A549 treated with Mapracorat at 1 μM for 4 hours (cell line): ENCODE measurements at places on chromosomes 4 and X. TPM values are rescaled to one million over a fixed set of nuclear protein-coding genes. Genes with fewer than 3 reads are reported as not detected.

Gene KIAA1210
- not detected in 5 replicates for total RNA-seq

Gene STPG2
- total RNA-seq: not detected in 5 replicates

Gene SLC4A4
- total RNA-seq: 1.3 to 2.1 TPM (median 1.6 TPM) in 5 replicates

Gene ENAM
- 0.02 TPM in 1 of 5 replicates, not detected in the others for total RNA-seq

Gene MAGEA1
- total RNA-seq: 0.09 to 0.13 TPM (median 0.12 TPM) in 4 of 5 replicates, not detected in the other

Gene SHROOM2
- total RNA-seq: 0.73 to 0.89 TPM (median 0.88 TPM) in 5 replicates

Gene PLP2
- total RNA-seq: 366 to 455 TPM (median 433 TPM) in 5 replicates

Gene SEPSECS
- total RNA-seq: 1.9 to 3.1 TPM (median 2.9 TPM) in 5 replicates

Gene HSD17B13
- total RNA-seq: not detected in 5 replicates

Gene GLOD5
- not detected in 5 replicates for total RNA-seq

Gene MUC7
- total RNA-seq: not detected in 5 replicates

Gene ERCC6L
- 10.5 to 12.7 TPM (median 12.1 TPM) in 5 replicates for total RNA-seq

Gene CSAG3
- total RNA-seq: not detected in 5 replicates

Gene RAI2
- total RNA-seq: 0.13 to 0.27 TPM (median 0.15 TPM) in 5 replicates

Gene MAPK10
- 0.33 to 0.51 TPM (median 0.35 TPM) in 5 replicates for total RNA-seq

Gene CTAG1B
- not detected in 5 replicates for total RNA-seq

Gene SLC6A14
- total RNA-seq: not detected in 5 replicates

Gene WDR45
- 54.9 to 60.6 TPM (median 57.5 TPM) in 5 replicates for total RNA-seq

Gene FRMPD3
- total RNA-seq: 0.05 to 0.12 TPM (median 0.08 TPM) in 5 replicates

Gene FAAH2
- total RNA-seq: 0.06 to 0.30 TPM (median 0.13 TPM) in 3 of 5 replicates, not detected in the others

Gene AKAP4
- not detected in 5 replicates for total RNA-seq

Gene HMGN5
- 1.6 to 3.8 TPM (median 2.4 TPM) in 5 replicates for total RNA-seq

Gene CNGA1
- not detected in 5 replicates for total RNA-seq

Gene ADAM29
- not detected in 5 replicates for total RNA-seq

Gene DDIT4L
- total RNA-seq: 0.21 to 0.51 TPM (median 0.24 TPM) in 5 replicates

Gene TRIML1
- not detected in 5 replicates for total RNA-seq

Gene CD40LG
- total RNA-seq: not detected in 5 replicates

Gene CYBB
- 0.02 to 0.12 TPM (median 0.05 TPM) in 4 of 5 replicates, not detected in the other for total RNA-seq

Gene NUDT9
- total RNA-seq: 21.8 to 29.7 TPM (median 25.7 TPM) in 5 replicates

Gene MECP2
- 15.1 to 22.0 TPM (median 18.8 TPM) in 5 replicates for total RNA-seq

Gene IQSEC2
- total RNA-seq: 32.3 to 46.4 TPM (median 40.4 TPM) in 5 replicates

Gene FAM193A
- 7.5 to 8.9 TPM (median 8.6 TPM) in 5 replicates for total RNA-seq

Gene NR3C2
- total RNA-seq: 0.07 TPM in 1 of 5 replicates, not detected in the others

Gene CNKSR2
- total RNA-seq: 1.8 to 3.0 TPM (median 2.3 TPM) in 5 replicates

Gene NUDT11
- total RNA-seq: 2.2 to 3.5 TPM (median 2.6 TPM) in 5 replicates

Gene MND1
- 12.3 to 18.7 TPM (median 13.3 TPM) in 5 replicates for total RNA-seq

Gene ASB9
- total RNA-seq: 19.5 to 25.3 TPM (median 21.0 TPM) in 5 replicates

Gene DNASE1L1
- total RNA-seq: 26.3 to 35.0 TPM (median 30.5 TPM) in 5 replicates

Gene TAB3
- total RNA-seq: 6.5 to 11.6 TPM (median 11.0 TPM) in 5 replicates

Gene TRIM61
- total RNA-seq: not detected in 5 replicates

Gene SYTL5
- total RNA-seq: 0.21 to 0.34 TPM (median 0.30 TPM) in 5 replicates

Gene UNC5C
- 0.01 to 0.02 TPM in 2 of 5 replicates, not detected in the others for total RNA-seq

Gene PCSK1N
- total RNA-seq: 19.4 to 53.5 TPM (median 48.4 TPM) in 5 replicates

Gene SPANXB1
- 1.3 to 3.9 TPM (median 2.5 TPM) in 5 replicates for total RNA-seq

Gene CASP3
- 20.3 to 22.7 TPM (median 21.7 TPM) in 5 replicates for total RNA-seq

Gene CPLX1
- 0.28 to 0.79 TPM (median 0.64 TPM) in 5 replicates for total RNA-seq

Gene HAND2
- total RNA-seq: 0.41 to 0.65 TPM (median 0.63 TPM) in 5 replicates

Gene ANKRD17
- total RNA-seq: 19.1 to 23.4 TPM (median 21.9 TPM) in 5 replicates

Gene NXF2
- total RNA-seq: not detected in 5 replicates
